Upper lobe of left lung (tissue), 6 donors: ENCODE measurements at places on chromosomes 6 and 20.

DNA sequence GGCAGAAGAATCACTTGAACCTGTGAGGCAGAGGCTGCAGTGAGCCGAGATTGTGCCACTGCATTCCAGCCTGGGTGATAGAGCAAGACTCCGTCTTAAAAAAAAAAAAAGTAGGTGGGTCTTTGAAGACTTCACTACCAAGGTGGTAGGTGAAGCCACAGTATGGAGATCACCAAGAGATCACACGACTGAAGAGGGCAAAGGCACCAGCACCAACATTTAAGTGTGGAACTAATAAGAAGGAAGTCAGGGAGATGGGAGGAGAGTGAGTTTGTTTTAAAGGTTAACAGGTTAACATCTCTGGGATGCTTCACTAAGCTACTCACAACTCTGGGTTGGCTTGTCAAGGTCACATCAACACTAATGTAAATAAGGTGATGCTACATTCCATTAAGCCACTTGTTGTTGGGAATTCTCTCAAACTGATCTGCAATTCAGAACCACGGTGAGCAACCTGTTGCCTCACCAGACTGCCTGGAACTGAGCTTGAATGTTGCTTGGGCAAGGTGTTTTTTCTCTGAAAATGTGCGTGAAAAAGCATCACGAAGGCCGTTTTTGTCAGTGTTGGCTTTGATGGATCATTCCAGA is 48.7 kb downstream of the KCTD20 start:
- DNase-seq: no peak

DNA sequence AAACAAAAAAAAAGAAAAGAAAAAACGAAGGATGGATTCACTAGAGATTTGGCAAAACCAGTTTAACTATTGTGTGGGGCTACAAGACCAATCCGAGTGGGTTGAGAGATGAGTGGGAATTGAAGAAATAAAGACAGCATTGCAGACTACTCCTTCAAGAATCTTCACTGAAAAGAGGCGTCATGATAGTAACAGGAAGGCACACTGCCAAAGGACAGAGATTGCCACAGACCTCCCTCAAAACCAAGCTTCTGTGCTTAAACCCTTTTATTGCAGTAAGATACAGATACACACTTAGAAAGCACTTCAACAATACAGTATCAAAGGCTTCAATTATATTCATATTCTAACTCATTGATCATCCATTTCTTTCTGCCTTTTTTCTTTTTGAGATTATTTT is 103.9 kb downstream of the IPCEF1 start:
- DNase-seq: no peak

- no peak for DNase-seq
Measured at GRCh38 chr6:21437581-21437980, 156.0 kb upstream of the SOX4 start.

DNA sequence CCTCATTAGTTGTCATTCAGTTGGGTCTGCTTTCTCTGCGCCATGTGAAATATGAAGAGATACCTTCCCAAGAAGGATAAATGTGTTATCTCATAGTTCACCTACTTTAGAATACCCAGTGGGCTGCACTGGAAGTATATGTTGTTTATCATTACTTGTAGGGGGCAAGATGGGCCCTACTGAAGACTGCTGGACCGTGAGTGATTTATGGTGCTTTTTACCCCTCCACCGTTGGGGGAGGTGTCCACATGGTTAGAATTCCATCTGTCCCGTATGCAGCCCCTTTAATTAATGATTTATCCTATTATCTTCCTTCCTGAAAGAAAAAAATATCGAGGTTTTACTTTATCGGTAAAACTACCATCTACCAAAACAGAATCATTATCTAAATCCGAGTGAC is 97.0 kb downstream of the TSHZ2 start:
- DNase-seq: no peak

DNA sequence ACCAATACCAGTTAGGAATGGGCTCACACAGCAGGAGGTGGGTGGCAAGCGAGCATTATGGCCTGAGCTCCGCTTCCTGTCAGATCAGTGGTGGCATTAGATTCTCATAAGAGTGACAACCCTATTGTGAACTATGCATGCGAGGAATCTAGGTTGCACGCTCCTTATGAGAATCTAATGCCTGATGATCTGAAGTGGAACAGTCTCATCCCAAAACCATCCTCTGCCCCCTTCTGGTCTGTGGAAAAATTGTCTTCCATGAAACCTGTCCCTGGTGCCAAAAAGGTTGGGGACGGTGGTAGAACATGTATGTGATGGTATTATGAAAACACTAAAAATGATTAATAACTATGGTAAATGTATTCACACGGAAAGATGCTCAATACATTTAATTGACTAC is 99.7 kb upstream of the HIVEP1 start:
- no peak for DNase-seq

- no peak for DNase-seq
Measured at GRCh38 chr6:21804941-21805610, 211.5 kb downstream of the SOX4 start.

DNA sequence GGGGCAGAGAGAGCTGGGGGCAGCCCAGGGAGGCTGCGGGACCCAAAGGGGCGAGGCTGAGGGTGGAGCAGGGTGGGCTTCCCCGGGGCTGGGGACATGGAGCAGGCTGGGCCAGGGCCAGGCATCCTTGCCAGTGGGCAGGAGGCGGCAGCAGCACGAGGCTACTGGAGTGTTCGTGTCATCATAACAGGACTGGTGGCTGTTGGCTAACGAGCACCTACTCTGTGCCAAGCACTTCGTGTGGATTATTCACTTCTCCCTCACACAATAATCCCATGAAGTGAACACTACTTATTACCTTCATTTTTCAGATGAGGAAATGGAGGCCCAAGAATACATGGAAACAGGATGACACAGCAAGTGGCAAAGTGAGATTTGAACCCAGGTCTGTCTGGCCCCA is 41.7 kb downstream of the GRM4 start:
- DNase-seq: no peak

DNA sequence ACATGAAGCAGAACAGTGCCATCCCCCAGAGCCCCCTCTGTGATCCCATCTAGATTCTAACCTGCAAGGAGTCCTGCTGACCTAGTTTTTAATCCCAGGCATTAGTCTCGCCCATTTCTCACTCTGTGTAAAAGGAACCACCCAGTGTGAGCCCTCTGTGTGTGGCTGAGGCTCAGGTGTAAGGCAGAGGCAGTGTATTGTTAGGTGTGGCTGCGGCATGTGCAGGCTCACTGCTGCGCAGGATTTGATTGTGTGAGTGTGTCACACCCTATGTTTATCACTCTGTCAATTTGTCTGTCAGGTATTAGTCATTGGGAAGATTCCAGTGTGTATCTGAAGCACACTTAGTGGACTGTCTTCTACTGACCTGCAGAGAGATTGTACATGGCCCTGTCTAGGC is 13.7 kb upstream of the CST8 start:
- DNase-seq: no peak

DNA sequence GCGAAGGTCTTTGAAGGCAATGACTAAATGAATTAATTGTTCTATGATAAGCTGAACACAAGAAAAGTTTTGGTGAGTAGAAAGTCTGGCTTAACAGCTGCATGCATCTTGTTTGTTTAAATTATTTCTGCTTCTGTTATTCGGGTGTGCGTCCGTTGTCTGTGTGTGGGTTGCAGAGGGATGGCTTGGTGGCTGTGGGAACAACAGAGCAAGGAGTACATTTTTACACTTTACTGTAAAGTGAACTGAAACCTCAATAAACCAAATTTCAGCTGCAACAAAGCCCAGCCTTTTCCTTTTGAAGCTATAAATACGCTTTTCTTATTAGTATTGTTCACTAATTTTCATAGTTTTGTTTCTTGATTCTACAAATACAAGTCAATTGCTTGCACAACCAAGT is 3.5 kb upstream of the LAMP5 start:
- no peak for DNase-seq

DNA sequence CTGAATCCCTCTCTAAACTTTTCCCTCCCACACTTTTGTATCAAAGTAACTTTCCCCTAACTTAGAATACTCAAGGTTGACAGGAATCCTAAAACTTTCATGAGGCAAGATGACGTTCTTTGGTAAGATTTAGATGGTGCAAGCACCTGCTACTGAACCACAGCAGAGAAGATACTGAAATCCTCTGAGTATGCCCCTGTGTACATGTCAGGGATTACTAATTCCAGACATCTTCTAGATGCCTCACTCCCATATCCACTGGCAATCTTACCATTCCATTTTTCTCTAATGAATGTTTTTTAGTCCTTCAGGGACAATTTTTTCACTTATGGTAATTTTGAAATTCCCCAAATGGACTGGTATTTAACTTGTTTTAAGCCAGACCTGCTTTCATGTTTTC is 9.1 kb downstream of the APOBEC2 start:
- DNase-seq: no peak

DNA sequence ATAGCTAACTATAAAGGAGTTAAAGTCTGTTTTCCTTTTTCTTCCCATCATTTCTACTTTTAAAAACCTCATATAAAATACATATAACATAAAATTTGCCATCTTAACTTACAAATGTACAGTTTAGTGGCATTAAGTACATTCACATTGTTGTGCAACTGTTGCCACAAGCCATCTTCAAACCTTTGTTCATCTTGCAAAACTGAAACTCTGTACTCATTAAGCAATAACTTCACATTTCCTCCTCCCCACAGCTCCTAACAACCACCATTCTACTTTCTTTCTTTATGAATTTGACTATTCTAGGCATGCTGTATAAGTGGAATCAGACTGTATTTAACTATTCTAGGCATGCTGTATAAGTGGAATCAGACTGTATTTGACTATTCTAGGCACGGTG is 4.5 kb downstream of the CCDC170 start:
- no peak for DNase-seq

- DNase-seq: no peak
Measured at GRCh38 chr20:1323256-1323655, 5.7 kb downstream of the SDCBP2 start.

- DNase-seq: no peak
Measured at GRCh38 chr20:44354979-44355497, 461 bp upstream of the HNF4A start.

GRCh38 chr6:142523515-142524375 is 221.9 kb downstream of the ADGRG6 start:
- DNase-seq: no peak

- no peak for DNase-seq
Measured at GRCh38 chr6:163352011-163352685, 62.4 kb upstream of the QKI start.

- DNase-seq: no peak
Measured at GRCh38 chr6:38142178-38142902, 322.8 kb downstream of the ZFAND3 start.

GRCh38 chr6:29757701-29758293 is 34.6 kb downstream of the HLA-F start:
- no peak for DNase-seq

GRCh38 chr6:139927742-139928305 is 553.4 kb upstream of the CITED2 start:
- DNase-seq: no peak

- no peak for DNase-seq
Measured at GRCh38 chr20:40931410-40932044, 97.1 kb upstream of the TOP1 start.

DNA sequence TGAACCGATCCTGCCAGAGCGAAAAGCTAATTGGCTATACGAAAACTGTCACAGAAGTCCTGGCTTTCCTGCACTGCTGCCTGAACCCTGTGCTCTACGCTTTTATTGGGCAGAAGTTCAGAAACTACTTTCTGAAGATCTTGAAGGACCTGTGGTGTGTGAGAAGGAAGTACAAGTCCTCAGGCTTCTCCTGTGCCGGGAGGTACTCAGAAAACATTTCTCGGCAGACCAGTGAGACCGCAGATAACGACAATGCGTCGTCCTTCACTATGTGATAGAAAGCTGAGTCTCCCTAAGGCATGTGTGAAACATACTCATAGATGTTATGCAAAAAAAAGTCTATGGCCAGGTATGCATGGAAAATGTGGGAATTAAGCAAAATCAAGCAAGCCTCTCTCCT is 14.2 kb downstream of the CCR6 start:
- no peak for DNase-seq

DNA sequence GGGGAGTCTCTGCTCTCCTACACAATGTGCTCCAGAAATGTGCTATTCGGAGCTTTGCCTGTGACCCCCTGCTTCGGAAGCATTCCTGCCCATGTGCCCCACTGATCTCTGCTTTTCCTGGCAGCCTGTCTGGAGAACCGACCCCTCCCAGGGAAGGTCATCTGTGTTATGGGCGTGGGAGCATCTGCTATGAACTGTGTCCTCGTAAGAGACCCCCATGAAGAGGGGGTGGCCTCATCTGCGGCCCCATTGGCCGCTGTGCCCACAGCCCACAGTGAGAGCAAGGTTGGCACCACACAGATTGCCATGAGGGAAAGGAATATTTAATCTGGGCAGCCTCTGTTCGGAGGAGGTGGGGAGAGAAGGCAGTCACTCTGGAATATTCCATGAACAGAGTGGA is 32.7 kb upstream of the IRF4 start:
- no peak for DNase-seq

- DNase-seq: no peak
Measured at GRCh38 chr6:156146891-156147290, 630.3 kb upstream of the ARID1B start.

DNA sequence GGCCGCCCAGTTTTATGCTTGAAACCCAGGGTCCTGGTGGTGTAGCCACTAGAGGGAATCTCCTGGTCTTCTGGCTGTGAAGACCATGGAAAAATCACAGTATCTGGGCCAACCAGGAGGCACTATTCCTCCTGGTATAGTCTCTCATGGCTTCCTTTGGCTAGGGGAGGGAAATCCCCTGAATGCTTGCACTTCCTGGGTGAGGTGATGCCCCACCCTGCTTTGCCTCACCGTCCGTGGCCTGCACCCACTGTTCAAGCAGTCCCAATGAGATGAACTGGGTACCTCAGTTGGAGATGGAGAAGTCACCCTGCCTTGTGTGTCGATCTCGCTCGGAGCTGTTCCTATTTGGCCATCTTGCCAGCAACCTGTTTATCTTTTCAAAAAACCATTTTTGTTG is 10.1 kb upstream of the ZNF337 start:
- no peak for DNase-seq

GRCh38 chr6:141598487-141598886 is 534.2 kb upstream of the GJE1 start:
- no peak for DNase-seq

DNA sequence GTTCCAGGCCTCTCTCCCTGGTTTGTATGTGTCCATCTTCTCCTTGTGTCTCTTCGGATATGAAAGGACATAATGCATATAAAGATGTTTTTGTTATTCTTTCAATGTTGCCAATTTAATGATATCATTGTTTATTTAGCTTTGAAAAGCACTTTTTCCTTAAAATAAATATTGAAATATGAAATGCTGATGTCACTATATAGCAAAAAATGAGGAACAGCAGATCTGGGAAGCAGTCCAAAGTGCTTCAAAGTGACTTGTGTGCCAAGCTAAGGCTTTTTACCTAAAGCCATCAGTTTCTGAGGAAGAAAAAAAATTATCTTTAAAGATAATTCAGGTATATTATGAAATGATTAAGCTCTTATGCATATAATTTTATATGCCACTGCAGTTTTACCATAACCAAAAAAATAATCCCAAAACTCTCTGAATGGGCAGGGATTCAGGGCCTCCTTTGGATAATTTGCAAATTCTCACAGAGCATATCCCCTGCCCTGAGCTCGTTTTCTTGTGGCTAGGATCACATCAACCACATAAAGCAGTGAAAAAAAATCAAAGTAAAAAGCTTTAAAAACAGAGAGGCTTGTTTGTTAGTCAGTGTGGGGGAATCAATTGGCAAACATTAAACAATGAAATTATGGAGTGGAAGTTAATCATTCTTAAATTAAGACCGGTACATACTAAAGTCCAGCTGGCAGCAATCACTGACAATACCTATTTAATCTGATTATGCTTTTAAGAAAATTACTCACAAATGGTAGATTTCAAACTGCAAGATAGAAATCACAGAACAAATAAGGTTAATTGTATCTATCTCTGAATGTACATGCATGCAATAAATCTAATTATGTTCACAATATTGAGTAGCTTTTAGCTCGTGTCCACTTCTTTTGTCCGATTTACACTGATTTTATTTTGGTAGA is 1027.9 kb upstream of the ADGRB3 start:
- DNase-seq: peak; percentile 26
